CD14-positive monocyte (primary cell): ENCODE measurements at places on chromosomes 5 and 9.
A peak's percentile ranks its signal among the peaks of the same experiment; 100 is the strongest.

- no peak for DNase-seq
These were observed 151.9 kb downstream of the ELAVL2 start for GRCh38 chr9:23674016-23674585.

DNA sequence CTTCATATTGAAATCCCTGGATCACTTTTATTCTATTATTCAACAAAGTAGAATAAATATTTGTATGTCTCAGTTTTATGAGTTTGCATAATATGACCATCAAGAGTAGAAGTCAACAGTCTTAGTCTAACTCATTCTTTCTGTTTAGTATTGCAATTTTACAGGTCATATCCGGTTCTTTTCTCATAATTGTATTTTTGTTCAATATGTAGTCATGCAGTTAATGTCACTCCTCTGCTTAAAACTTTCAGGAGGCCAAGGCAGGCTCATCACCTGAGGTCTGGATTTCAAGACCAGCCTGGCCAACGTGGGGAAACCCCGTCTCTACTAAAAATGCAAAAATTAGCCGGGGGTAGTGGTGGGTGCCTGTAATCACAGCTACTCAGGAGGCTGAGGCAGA lies 148.4 kb upstream of the TRPM3 start:
- DNase-seq: no peak

- DNase-seq: peak; percentile 53
These were observed 107.0 kb downstream of the TRIO start for GRCh38 chr5:14250084-14250695.

- peak; percentile 87 for DNase-seq
These were observed 65.4 kb downstream of the FRMD3 start for GRCh38 chr9:83472764-83473163.

GRCh38 chr9:35396560-35397215 lies 93.2 kb upstream of the RUSC2 start:
- no peak for DNase-seq

DNA sequence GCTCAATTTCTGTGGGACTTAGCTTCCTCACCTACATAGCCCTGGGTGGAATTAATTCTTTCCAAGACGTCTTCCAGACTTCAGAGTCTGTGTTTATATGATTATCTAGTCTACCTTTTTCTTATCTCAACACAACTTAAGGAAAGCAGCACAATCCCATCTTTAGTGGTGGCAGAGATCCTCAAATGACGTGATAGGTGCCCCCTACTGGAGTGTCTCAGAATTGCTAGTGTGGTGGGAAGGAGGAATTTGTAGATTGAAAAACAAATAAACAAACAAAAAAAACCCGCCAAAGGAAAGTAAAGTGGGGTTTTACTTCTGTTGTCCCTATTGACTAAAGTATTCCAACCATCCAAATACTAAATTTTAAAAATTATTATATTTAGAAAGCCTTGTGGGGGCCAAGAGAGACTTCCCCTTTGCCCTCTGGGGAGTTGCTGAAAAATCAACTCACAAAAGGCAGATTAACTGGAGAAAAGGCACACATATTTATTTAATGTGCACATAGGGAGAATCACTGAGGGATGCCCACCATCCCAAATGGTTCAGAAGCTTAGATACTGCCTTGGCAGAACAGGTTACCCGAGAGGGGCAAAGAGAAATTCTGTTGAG lies 283.3 kb downstream of the TMEM167A start:
- DNase-seq: no peak

- DNase-seq: no peak
These were observed 109.3 kb downstream of the BOD1 start for GRCh38 chr5:173507171-173507570.

GRCh38 chr5:110269478-110270142 lies 456.9 kb downstream of the TMEM232 start:
- no peak for DNase-seq

GRCh38 chr5:82295144-82295543 lies 17.0 kb upstream of the RPS23 start:
- DNase-seq: no peak

- no peak for DNase-seq
These were observed 74.2 kb downstream of the WWC1 start for GRCh38 chr5:168365581-168366081.

GRCh38 chr5:38115318-38115827 lies 143.0 kb upstream of the EGFLAM start:
- no peak for DNase-seq

GRCh38 chr5:125408448-125409233 lies 662.2 kb upstream of the ZNF608 start:
- DNase-seq: peak; percentile 2

- no peak for DNase-seq
These were observed 9.4 kb downstream of the GADD45G start for GRCh38 chr9:89613912-89614892.

- no peak for DNase-seq
These were observed 425 bp upstream of the NFX1 start for GRCh38 chr9:33289936-33290246.

- peak; percentile 8 for DNase-seq
These were observed 68.6 kb upstream of the TBCA start for GRCh38 chr5:77844623-77845323.

GRCh38 chr5:129496864-129497595 lies 36.9 kb downstream of the ADAMTS19 start:
- no peak for DNase-seq

DNA sequence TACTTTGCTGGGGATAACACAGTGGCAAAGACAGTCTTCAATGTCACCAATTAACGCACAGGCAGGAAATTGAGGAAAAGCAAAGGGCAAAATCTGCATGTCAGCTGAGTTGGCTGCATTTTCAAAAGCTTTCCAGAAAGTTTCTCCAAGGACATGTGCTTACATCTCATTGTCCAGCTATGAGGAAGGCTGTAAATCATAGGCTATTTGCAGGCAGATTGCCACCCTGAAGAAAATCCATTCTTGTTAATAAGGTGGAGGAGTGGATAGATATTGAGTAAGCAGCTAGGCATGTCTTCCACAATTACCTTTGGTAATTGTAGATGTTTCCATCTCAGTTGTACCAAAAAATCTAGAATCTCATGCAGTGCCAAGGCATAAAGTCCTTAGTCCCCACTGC lies 278.0 kb upstream of the NUDT12 start:
- no peak for DNase-seq

DNA sequence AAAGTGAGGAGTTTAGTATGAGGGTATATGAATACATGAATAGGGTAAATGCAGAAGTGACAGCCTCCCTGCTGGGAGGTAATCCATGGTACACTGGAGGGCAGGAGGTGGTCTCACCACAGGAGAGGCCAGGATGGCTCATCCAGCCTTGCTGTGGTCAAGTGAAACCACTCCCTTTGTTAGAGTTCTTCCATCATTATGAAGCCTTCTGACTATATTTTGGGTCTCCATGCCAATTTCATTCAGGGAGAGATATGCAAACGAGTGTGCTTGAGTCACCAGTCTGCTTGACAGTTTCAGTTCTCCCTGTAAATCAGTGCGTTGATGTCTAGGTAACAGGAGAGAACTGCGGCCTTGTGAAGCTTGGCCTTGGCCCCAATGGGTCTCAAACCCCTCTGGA lies 16.4 kb downstream of the PPP3R2 start:
- DNase-seq: peak; percentile 68

- peak; percentile 40 for DNase-seq
These were observed 26.0 kb downstream of the TPD52L3 start for GRCh38 chr9:6354072-6354686.

DNA sequence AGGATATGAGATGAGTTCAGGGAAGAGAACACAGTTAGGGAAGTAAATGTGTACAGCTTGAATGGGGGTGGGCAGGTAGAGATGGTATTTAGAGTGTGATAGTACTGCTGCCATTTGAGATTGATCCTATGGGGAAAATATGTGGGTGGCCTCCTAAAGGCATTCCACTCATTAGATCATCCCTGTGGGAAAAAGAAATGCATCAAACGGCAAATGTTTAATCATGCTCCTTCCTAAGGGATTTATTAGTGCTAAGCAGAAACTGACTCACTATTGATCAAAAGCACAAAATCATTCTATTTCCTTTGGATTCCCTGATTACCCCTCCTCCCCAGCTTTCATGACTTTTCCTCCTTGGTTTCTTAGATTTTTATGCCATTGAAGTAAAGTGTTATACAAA lies 36.4 kb upstream of the SMC5 start:
- no peak for DNase-seq

DNA sequence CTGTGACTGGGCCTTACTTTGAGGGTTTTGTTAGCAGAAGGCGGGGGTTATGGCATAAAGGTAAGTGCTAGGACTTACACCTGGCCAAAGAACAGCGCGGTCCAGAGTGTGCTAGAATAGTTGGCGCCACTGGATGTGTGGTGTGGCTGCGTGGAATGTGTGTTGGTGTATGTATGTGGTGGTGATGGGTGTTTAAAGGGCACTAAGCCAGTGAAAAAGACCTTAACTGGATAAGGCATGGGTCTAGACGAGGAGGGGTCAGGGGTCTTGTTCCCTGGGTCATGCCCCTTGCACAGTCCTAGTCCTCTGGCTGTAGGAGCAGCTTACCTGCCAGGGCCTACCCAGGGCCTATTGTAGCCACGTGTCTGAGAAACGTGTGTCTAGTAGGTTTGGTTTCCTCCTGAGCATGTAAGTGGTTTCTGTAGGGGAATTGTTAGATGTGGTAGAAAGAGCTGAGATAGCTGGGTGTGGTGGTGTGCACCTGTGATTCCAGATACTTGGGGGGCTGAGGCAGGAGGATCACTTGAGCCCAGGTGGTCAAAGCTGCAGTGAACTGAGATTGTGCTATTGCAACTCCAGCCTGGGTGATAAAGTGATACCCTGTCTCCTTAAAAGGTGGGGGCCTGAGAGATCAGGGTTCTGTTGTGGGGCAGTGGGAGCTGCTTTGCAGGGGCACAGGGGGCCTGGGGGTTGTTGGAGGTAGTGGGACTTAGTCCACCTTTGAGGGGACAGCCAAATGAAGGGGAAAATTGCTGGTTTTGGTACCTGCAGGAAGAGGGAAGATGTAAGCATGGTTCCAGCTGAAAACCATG lies 55.2 kb downstream of the HSPA4 start:
- no peak for DNase-seq

GRCh38 chr5:76606701-76607100 lies 16.5 kb downstream of the F2RL2 start:
- DNase-seq: no peak

GRCh38 chr5:74205767-74206578 lies 434.6 kb downstream of the ENC1 start:
- DNase-seq: no peak

DNA sequence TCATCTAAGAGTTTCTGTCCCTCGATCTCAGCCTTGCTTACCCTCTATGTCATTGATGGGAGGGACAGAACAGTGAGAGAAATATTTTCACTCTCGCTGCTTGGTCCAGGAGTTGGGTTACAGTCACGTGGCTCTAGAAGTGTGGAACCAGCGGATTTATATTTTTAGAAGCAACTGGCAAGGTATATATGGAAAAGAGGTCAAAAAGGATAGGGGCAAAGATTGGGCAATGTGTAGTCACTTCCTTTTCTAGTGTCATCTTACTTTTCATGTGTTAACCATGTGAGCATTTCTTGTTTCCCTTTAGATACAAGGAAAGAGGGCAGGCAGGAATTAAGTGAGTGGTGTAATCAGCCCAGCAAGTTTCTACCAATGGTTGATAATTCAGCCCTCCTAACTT lies 111.5 kb upstream of the ZNF366 start:
- peak; percentile 16 for DNase-seq

DNA sequence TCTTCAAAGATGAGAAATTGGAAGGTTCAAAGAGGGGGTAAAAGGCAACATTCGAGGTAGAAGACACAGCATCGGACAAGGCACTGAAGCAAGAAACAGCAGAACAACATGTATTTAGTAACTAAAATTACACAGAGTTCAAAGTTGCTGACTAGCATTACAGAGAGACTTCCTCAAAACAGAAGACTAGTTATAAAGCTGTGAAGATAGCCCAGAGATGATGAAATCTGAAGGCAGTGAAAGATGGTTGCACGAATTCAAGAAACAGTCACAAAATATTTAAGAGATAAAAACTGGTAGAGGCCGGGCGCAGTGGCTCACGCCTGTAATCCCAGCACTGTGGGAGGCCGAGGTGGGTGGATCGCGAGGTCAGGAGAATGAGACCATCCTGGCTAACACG lies 16.3 kb downstream of the MAPKAP1 start:
- DNase-seq: peak; percentile 56

DNA sequence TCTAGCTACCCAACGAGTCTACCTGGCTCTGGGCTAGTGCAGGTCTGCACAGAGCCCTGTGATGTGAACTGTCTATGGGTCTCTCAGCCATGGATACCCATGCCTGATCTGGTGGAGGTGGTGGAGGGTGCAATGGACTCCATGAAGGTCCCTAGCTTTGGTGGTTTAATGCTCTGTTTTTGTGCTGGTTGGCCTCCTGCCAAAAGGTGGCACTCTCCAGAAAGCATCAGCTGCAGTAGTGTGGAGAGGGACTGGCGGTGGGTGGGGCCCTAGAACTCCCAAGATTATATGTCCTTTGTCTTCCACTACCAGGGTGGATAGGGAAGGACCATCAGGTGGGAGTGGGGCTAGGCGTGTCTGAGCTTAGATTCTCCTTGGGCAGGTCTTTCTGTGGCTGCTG lies 290.1 kb downstream of the AGTPBP1 start:
- no peak for DNase-seq

DNA sequence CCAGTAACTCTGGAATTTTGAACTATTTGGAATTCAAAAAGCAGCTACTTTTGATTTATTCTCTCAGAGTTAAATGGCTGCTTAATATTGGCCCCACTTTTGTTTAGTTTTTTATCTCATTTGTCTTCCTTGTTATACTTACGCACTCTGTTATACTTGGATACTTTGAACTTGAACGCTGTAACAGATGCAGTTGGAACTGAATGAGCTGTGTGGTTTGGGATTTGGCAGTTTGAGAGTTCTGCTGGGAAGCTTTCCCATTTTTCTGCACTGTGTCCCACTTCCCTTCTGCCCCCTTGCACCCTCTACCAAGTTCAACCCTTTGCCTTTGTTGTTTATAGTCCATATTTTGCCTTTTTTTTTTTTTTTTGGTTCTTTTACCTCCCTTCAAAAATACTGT lies 3.8 kb downstream of the RHOBTB3 start:
- DNase-seq: no peak

- no peak for DNase-seq
These were observed 14.3 kb upstream of the LHX3 start for GRCh38 chr9:136219276-136219675.

GRCh38 chr9:128420060-128420650 lies 502 bp upstream of the CERCAM start:
- peak; percentile 49 for DNase-seq

GRCh38 chr9:92617951-92618510 lies 51.9 kb downstream of the IPPK start:
- DNase-seq: no peak

- DNase-seq: no peak
These were observed 42.0 kb downstream of the PIP5K1B start for GRCh38 chr9:68747043-68747533.
